NT2/D1 (cell line): ENCODE measurements at places on chromosomes 5 and 9.

- DNase-seq = peak; percentile 68
These were observed 7.3 kb upstream of the BARHL1 start for GRCh38 chr9:132575005-132575609.

DNA sequence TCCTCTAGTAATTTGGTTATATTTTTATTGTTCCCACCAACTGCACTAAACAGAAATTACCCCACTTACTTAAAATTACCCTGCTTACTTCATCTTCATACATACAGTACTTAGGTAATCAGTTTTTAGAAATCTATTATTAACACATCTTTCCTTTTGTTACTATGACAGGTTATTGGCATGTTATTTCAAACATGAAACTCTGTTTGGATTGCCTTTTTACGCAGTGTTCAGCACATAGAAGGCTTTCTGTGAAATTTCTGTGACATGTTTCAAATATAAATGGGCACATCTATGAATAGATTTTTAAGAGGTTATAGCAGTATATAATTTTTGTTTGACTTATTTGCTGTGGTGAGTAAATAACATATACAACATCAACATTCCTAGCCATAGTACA is 22.5 kb downstream of the SRFBP1 start:
- DNase-seq = no peak

- peak; percentile 47 for DNase-seq
These were observed 24.9 kb upstream of the ADRA1B start for GRCh38 chr5:159891371-159891770.

- DNase-seq = no peak
These were observed 33.3 kb downstream of the PUM3 start for GRCh38 chr9:2810420-2811075.

DNA sequence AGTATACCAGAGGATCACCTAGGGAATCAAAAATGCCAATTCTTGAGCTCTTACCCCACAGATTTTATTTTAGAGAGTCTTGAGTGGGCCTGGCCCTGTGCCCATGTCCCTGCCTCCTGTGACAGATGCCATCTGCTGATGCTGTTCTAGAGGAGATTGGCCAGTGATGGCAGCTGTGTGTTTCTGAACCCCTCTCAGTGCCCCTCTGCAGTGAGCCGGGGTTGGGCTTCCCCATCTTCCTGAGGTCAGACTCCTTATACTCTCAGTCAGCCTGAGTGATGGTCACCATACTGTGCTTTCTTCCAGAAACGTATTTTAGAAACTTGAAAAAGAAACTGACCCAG is 6.1 kb downstream of the PTCD2 start:
- DNase-seq = no peak

- no peak for DNase-seq
These were observed 153.3 kb downstream of the PJA2 start for GRCh38 chr5:109256486-109256885.

DNA sequence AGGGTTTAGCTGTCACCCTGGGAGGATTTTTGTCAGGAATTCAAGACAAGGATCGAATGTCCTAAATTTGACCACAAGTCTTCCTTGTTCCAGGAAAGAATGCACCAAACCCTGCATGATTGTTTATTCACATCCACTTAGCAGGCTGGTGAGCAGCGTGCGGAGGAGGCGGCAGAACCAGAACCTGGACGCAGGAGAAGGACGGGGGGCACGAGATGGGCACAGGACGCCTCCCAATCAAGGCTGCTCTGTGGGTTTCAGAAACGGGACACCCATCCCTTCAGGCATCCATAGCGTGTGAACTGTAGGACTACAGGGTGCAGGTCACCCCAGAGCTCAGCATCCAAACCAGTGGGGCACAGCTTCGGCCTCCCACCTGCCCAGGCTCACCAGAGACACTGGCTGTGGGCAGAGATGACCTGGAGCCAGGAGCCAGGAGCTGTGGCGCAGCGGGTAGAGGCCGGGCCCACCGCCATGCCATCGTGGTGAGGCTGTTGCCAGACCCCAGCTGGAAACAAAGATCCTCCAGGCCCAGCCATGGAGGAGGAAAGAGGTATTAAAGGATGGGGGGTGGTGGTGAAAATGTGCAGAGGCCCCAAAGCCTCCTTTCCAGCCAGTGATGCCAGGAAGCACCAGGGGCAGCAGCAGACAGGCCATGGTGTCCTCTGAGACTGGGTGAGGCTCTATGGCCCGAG is 32.3 kb upstream of the ADAMTS2 start:
- no peak for DNase-seq

DNA sequence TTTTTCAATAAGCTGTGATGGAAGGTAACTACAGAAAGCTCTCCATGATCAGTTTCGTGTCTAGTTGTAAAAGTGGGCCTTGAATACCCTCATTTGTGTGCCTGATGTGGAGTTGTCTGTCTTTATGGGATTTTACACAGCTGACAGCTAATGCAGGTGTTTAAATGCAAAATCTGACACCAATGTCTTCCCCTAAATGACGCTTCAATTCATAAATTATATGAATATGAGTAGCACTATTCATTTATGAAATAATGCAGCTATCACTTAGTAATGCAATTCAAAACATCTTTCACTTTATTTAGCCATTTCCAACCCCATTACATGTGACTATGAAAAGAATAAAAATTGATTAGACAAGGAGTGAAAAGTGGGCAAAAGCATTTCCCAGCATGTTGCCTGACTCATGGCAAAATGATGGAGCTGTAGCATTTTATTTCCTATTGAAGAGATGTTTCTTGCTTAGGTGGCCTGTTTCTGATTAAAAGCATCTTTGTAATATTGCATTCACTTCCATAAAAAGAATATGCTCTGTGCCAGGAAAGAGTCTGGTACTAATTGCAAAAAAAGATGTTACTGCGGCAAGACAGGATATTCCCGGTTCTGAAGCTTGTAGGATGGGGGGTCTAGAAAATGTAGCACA is 116.7 kb upstream of the HAPLN1 start:
- no peak for DNase-seq

- no peak for DNase-seq
These were observed 169.7 kb downstream of the C9orf50 start for GRCh38 chr9:129451089-129451656.

GRCh38 chr9:22415941-22416691 is 30.5 kb upstream of the DMRTA1 start:
- DNase-seq = no peak

DNA sequence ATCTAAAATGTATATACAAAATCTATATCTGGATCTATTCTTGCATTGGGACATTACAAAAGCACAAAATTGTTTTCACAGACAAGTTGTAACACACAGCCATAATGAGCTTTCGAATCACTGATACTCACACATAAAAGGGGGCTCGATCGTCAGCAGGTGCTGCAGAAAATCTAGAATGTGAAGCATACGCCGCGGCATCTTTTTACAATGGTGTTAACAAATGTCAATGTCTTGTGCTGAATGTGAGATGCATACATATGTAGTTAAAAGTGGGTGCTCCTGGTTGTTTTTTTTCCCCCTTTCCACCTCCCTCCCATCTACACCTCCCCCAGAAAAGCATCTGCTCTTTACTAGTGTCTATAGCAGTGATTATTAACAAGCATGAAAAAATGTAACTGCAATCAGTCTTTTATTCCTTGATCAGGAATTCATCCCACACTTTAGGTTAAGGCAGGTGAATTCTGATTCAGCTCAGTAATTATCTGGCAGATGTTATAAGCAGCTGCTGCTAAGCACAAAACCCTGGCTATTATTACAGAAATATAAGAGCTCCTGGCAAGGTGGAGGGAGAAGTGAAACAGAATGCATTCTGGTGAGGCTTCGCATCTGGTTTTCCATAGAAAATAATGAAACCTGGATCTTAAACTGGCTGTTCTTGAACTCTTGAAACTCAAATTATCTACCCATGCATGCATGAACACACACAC is 114.1 kb downstream of the MPDZ start:
- no peak for DNase-seq

DNA sequence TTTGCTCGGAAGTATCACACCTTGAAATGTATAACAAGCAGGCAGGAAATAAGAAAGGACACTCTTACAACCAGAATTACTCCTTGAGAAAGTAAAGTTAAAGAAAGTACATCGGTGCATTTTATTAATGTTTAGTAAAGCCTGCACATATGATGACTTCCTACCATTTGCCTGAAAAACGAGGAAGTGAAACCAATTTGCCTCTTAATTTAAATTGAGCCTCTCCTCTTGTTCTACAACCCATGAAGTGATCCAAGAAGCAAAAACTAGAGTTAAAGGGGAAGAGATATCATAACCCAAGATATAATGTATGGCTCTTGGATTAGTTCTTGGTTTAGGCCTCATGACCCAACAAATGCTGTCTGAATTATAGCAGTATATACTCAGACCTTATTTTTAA is 95.6 kb downstream of the GNAQ start:
- no peak for DNase-seq

- DNase-seq = no peak
These were observed 20.4 kb upstream of the UBAP1 start for GRCh38 chr9:34158362-34158869.

DNA sequence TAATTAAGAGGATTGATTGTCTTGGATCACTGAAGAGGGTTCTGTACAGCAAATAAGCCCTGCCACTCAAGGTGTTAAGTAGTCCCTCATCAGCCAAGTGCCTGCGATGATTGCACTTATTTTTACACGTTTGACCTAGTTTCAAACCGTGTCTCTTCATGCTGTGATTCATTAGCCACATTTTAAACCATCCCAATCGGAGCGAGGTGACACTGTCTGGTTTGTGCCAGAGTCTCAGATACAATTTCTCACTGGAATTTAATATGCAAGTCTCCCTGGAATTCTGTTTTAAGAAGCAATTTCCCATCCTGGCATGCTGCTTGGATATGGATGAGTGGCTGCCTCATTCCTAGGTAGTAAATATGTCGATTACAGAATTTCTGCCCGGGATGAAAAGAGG is 1.6 kb downstream of the INSYN2B start:
- DNase-seq = no peak

- DNase-seq = no peak
These were observed 26.6 kb upstream of the ANKDD1B start for GRCh38 chr5:75584641-75585040.
